ENCODE measurements at places on chromosomes 12 and 14. TPM values are rescaled to one million over a fixed set of nuclear protein-coding genes. Genes with fewer than 3 reads are reported as not detected.

DNA sequence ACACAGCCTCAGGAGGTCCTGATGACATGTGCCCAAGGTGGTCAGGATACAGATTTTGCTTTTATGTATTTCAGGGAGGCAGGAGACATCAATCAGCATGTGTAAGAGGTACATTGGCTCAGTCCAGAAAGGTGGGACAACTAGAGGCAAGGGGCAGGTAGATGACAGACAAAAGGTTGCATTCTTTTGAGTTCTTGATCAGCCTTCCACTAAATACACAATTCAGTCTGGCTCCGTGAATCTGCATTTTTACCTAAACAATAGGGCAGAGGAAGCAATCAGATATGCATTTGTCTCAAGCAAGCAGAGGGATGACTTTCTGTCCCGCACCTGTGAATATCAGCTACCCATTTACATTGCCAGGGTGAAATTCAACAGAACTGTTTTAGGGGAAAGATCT lies 178.6 kb downstream of the KSR2 start:
- DNase-seq = no peak

DNA sequence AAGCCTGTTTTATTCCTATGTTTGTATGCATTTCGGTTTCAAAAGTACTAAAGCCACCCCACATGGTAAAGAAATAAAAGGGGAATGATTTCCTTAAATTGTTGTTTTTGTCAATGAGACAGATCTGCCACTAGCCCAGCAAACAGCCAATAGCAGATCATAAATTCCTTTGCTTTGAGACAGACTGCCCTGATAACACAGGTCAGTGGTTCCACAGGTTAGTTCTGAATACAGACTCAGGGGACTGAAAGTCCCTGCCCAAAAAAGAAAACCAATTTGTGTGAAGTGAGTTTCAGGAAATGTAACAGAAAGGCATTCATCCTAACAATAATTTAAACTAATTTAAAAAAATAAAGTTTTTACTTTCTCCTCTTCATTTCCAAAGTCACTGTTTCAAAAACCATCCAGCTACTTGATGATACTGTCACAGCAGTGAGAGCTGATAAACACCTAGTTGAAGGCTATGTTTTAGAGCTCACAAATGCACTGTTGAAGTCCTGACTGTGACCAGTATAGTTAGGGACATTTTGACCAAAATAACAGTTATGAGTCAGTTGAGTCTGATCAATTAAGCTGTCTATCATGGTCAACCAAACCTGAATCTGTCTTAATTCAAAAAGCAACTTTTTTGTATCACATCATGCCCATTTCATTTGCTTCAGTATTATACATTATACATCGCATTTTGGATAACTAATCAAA lies 77.7 kb downstream of the LGR5 start:
- no peak for DNase-seq

DNA sequence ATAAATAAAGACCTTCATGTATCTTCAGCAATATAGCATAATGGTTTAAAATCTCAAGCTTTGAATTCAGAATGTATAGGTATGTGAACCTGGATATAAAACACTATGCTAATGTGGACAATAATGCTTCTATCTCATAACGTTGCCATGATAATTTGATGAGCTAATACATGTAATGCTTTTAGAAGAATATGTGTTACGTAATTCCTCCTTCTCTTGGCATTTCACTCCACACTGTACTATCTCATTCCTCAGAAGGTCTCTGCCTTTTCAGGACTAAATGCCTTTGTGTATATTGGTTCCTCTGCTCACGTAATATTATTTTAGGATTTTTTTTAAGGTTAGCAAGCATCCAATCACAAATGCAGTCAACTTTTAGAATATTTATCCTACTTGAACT lies 86.5 kb downstream of the FOXA1 start:
- peak; percentile 14 for DNase-seq

- DNase-seq = no peak
Measured at GRCh38 chr14:22429546-22430294, 159.3 kb downstream of the DAD1 start.

DNA sequence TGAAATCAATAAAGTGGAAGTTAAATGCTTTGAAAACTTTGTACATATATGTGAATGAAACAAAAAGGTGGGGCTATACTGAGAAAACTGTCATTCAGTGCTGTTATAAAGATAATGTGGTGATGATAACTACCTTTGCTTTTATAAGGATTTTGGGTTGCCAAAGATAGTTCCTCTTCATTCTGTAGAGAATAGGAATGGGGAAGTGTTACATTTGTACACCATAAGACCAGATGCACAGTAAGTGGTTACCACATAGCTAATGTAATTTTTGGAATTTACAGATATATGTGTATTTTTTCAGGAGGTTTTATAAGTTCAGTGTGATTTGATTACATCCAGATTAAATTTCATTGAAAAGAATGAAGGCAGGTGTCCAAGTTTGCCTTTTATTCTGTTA lies 18.1 kb downstream of the RAB21 start:
- no peak for DNase-seq

GRCh38 chr12:31589598-31589903 lies 1.4 kb downstream of the DENND5B start:
- no peak for DNase-seq

DNA sequence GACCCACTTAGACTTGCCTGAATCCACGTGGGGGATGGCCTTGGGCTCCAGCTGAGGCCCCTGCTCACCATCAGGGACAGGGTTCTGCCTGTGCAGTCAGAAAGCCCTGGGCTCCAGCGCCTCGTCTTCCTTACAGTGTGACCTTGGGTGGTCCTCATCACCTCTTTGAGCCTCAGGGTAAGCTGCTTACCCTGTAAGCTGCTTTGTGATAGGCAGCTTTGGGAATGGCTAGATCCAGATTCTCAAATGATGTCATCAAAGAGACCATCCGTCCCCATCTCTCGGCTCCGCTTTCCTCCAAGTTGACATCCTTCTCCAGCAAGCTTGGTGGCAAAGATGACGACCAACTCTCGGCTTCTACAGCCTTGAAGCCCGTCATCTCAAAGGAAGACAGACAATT lies 127.0 kb downstream of the ADCK1 start:
- no peak for DNase-seq

DNA sequence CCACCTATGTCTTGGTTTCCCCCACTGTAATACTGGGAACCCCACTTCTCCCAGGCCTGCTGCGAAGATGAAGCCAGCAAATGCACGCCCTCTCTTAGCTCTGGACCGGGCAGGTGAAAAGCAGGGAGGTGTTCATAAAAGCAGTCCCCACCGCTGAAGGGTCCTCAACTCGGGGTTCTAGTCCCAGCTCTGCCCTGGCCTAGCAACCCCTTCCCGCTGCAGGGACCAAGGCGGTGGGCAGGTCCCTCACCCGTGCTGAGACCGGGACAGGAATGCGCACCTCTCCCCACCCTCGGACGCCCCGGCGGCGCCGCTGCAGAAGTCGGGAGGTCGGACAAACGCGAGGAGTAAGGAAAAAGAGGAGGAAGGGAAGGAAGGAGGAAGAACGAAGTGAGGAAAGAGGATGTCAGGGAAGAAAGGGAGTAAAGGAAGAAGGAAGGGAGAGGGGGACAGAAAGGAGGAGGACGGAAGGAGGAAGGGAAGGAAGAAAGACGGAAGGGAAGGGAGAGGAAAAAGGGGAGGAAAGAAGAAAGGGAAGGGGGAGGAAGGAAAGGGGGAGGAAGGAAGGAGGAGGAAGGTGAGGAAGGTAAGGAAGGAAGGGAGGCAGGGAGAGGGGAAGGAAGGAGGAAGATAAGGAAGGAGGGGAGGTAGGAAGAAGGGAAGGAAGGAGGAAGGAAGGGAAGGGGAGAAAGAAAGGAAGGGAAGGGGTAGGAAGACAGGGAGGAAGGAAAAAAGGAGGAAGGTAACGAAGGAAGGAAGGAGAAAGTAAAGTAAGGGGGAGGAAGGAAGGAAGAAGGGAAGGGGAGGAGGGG lies 701 bp downstream of the SPRING1 start:
- no peak for DNase-seq

GRCh38 chr12:79451365-79451764 lies 239.4 kb downstream of the PAWR start:
- DNase-seq = no peak

DNA sequence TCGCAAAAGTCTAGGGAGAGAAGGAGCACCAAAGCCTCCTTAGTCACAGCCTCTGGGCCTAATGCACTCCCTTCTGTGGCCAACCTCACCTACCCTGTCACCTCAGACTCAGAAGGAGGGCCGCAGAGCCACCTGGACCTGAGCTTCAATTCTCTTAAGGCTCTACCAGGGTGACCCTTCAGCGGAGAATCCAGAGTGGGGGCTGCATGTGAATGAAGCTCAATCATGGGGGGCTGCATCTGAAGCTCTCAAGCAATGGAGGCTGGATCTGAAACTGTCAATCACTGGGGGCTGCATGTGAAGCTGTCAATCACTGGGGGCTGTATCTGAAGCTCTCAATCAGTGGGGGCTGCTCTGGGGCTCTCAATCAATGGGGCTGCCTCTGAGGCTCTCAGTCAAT lies 43.1 kb upstream of the EIF5 start:
- no peak for DNase-seq

DNA sequence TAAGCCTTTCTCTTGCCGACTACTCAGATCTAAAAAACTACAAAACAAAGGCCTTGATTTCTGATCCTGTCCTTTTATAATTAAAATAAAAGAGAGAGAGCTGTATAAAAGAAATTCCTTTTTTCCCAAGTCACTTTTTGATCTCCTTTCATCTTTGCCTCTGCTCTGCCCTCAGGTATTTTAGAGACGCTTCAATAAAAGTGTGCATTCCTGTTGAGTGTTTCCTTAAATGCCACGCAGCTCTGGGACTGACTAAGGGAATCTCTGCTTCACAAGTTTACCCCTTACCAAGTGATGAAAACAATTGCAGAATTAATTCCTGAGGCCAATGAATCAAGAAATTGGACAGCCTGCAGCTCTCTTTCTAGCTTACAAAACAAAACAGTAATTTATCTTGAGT lies 1109.8 kb downstream of the TMTC2 start:
- no peak for DNase-seq

VTI1B gene
- total RNA-seq = 69.7 TPM

APAF1 gene
- 42.2 TPM for total RNA-seq

ZFYVE1 gene
- total RNA-seq = 12.2 TPM

Measured in IMR-90 (cell line).